Stimulated activated CD8-positive, alpha-beta memory T cell treated with anti-CD3 and anti-CD28 coated beads, Interleukin-15, amount 100 ng/mL, for 4 hours (primary cell): ENCODE measurements at places on chromosomes 5 and 9.

- DNase-seq = no peak
Measured at GRCh38 chr5:119274030-119274766, 81.6 kb upstream of the TNFAIP8 start.

DNA sequence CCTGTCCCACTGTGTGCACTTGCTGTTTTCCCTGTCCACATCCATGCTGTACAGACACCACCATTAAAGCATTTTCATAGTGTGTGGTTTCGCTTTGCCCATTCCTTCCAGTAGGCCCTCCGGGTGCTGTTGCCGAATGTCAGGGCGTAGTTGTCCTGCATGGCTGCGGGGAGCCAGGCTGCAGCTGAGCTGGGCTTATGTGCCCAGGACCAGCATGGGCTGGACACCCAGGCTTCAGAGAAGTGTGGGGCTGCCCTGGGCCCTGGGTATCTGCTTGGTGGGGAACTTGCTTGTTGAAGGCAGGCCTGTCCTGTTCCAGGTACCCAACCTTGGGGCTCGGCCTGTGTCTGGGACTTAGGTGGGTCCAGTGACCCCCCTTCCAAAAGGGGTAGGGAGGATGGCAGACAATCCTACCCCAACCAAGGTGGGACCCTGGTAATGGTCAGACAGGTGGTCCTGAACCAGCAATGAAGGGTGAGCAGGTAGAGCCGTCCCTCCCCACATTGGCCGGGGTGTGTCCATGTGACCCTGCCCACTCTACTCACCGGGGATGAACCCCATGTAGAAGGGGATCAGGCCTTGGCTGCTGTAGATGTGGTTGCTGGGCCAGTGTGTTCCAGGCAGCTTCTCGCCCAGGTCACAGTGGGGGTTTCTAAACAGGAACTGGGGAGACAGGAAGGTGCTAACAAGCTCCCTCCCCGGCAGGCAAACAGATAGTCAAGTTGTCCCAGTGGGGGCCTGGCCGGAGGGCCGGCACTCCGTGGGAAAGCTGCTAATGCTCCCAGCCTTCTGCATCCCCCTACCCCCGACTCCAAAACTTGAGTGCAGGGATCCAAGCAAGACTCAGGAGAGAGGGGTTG, 2.8 kb downstream of the TUBB4B start:
- no peak for DNase-seq

- DNase-seq = no peak
Measured at GRCh38 chr9:10268531-10269485, 344.0 kb downstream of the PTPRD start.

DNA sequence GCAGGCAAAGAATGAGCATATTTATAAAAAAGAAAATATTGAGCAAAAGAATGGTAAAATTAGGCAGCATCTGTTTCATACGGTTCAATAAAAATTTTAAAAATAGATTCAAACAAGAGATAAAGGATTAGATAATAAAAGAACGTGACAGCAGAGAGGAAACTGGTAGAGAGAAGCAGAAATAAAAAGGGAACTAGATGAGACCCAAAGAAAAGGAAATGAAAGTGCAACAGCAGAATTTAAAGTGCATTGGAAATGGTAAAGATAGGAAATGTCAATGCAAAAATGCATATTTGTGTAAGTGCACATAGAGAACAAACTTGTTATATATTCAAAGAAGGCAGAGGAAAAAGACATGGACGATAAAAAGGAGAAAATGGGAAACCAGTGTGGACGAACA, 70.2 kb downstream of the SUSD1 start:
- no peak for DNase-seq

- no peak for DNase-seq
Measured at GRCh38 chr9:135463140-135463539, 16.4 kb upstream of the PPP1R26 start.

DNA sequence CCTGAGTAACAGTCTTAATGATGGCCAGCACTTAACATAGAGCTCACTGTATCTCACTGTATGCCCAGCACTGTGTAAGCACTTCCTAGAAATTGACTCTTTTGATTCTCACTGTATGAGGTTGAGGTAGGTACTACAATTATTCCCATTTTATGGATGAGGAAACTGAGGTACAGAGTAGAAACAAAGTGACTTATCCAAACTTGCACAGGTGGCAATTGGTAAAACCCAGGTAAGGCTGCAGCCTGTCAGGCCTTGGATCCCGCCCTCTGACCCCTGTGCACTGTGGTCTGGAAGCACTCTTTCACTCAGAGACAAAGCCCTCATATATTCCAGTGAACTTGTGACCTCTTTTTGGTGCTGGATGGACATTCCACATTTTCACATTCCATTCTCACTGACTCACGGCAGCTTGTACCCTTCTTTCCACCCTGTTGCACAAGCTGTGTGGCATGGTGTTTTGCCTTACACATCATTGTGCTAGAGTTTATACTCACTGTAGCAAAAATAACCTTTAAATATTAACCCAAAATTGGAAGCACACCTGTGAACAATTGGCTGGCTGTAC, 21.7 kb downstream of the ANKRD55 start:
- no peak for DNase-seq
